ENCODE measurements at places on chromosomes 5 and 9. TPM values are rescaled to one million over a fixed set of nuclear protein-coding genes. Genes with fewer than 3 reads are reported as not detected.

Gene RASEF
- total RNA-seq: 9.6 TPM

Gene SHB
- 37.8 TPM for total RNA-seq

Gene SIT1
- not detected for total RNA-seq

Gene GADD45G
- 0.42 TPM for total RNA-seq

Gene MZB1
- not detected for total RNA-seq

Gene RNF145
- 132 TPM for total RNA-seq

Gene FKTN
- 7.6 TPM for total RNA-seq

Gene ANKH
- 15.9 TPM for total RNA-seq

Gene FGF10
- not detected for total RNA-seq

Gene PRDM9
- total RNA-seq: not detected

Gene CA9
- total RNA-seq: 7.3 TPM

Gene BTNL9
- total RNA-seq: 0.57 TPM

Gene FAM200C
- 2.2 TPM for total RNA-seq

Gene TNFSF15
- 0.40 TPM for total RNA-seq

Gene KCNIP1
- total RNA-seq: not detected

Gene FGF1
- total RNA-seq: 0.30 TPM

Gene GARIN3
- not detected for total RNA-seq

Gene PCDHGA4
- 0.19 TPM for total RNA-seq

Gene ANKS6
- total RNA-seq: 24.8 TPM

Gene PCDHA11
- total RNA-seq: 0.08 TPM

Gene NUDT2
- total RNA-seq: 24.4 TPM

Gene PAM
- 24.9 TPM for total RNA-seq

Gene FOXD4L3
- 0.08 TPM for total RNA-seq

Gene RPL35
- 3,129 TPM for total RNA-seq

Gene FOXD4L4
- total RNA-seq: 0.03 TPM

Gene PITX1
- total RNA-seq: 22.3 TPM

Gene TPM2
- 671 TPM for total RNA-seq

Gene SLC9A3
- 2.9 TPM for total RNA-seq

Gene ZDHHC11B
- 1.3 TPM for total RNA-seq

Gene GALNT12
- total RNA-seq: 5.1 TPM

Gene ARHGEF28
- 15.0 TPM for total RNA-seq

Gene CFAP90
- 0.89 TPM for total RNA-seq

Gene ORM2
- not detected for total RNA-seq

Gene MRPS2
- 132 TPM for total RNA-seq

Gene TMEM215
- total RNA-seq: not detected

Gene GGTA1
- total RNA-seq: 0.06 TPM

Gene LYSMD3
- 8.1 TPM for total RNA-seq

Gene CEP72
- total RNA-seq: 11.4 TPM

Gene SNX2
- total RNA-seq: 39.9 TPM

Gene ZNF483
- 0.40 TPM for total RNA-seq

Gene TEX10
- 28.9 TPM for total RNA-seq

Gene MSX2
- 5.9 TPM for total RNA-seq

Gene MARCOL
- total RNA-seq: not detected

Gene MLANA
- not detected for total RNA-seq

Gene PCDHGA2
- 0.47 TPM for total RNA-seq

Gene PLK2
- total RNA-seq: 77.8 TPM

Gene DRD1
- total RNA-seq: 0.51 TPM

Gene HAPLN1
- not detected for total RNA-seq

Gene WNT8A
- total RNA-seq: not detected

Gene SAXO1
- not detected for total RNA-seq
